ENCODE measurements at places on chromosomes 2 and 18.

GRCh38 chr2:97906307-97906706 lies 89.4 kb downstream of the TMEM131 start:
- no peak for DNase-seq

DNA sequence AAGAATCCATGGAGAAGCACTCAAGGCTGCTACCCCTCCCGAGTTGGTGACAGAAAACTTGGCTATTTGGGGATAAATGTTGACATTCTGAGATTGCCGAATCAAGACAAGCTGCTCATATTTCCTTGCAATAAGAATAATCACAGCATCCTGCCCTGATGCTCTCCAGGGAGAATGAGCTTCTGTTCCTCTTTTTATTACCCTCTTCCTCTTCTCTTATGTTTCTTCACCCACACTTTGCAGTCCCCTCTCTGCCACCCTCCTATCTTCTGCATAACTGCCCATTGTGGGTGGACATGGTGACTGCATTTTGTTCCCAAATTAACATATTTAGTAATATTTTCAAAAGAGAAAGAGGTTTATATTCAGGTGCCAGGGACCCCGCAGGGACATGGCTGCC lies 11.9 kb upstream of the MSGN1 start:
- no peak for DNase-seq

GRCh38 chr18:3713166-3713565 lies 263.2 kb downstream of the TGIF1 start:
- DNase-seq, result no peak

DNA sequence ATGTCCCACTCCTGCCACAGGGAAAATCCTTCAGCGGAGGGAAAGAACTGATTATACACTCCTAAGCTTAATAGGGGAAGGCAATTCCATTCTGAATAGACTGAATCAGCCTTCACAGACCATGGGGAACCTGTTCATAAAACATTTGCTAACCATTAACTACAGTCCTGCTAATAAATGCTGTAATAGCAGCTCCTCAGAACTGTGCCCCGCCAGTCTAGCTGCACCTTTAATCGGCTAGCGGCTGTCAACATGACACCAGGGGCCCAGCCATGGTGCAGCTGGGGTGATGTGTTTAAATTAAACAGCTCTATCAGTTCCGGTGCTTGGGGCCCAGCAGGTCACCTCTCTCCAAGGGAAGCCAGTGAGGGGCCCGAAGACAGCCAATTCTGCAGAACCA lies 77.8 kb downstream of the GALNT14 start:
- DNase-seq, result no peak

DNA sequence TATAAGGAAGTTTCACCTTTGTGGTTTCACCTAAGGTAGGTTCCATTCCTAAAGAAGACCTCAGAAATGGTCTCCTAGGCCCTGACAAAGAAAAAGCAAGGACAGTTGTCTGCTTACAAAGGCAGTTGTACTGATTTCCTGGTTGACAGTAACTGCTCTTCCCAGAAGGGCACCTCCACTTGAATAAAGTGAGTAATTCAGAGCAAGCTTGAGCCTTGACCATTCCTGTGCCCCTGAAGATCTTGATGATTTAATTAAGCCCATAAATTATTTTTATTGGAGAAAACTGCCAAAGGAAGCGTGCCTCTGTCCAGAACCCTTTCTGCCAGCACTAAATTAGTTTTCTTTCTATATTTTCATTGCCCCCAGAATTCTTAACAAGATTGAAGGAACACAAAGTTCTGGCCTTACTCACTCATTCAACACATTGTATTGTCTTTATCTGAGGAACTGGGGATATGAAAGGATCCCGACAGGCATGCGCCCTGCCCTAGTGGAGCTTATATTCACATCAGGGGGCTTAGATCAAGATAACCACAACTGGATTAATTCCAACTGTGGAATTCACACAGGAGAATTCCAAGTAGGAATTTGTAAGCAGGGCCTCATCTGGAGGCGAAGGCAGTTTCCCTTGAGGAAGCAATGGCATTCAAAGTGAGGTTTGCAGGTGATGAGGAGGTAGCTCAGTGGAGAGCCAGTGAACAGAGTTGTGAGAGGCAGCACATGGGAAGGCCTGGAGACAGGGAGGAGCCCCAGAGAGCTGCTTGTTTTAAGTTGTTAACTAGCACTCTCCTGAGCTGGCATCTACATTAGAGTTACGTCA lies 21.2 kb downstream of the PTRHD1 start:
- DNase-seq, result no peak

- no peak for DNase-seq
Observed at GRCh38 chr2:9543557-9543956, 12.1 kb downstream of the ADAM17 start.

GRCh38 chr18:3401669-3402620 lies 48.0 kb upstream of the TGIF1 start:
- DNase-seq, result no peak

GRCh38 chr18:23924813-23925212 lies 89.7 kb upstream of the TTC39C start:
- DNase-seq, result no peak

Data from GOT3 (cell line).